ENCODE measurements at places on chromosomes 2 and 18.

DNA sequence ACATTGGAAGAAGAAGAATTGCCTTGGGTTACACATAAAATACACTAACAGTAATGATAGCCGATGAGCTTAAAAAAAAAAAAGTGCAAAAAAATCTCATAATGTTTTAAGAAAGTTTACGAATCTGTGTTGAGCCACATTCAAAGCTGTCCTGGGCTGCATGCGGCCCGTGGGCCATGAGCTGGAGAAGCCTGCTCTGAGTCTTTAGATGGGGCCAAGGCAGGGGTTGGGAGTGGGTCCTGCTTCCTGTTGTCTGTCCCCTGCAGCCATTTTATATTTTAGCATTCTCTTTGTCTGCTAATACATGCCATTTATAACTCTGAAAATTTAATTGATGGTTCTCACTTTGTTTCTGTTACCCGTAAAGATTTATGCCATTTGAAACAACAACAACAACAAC, 93.2 kb downstream of the EPC2 start:
- DNase-seq = no peak

DNA sequence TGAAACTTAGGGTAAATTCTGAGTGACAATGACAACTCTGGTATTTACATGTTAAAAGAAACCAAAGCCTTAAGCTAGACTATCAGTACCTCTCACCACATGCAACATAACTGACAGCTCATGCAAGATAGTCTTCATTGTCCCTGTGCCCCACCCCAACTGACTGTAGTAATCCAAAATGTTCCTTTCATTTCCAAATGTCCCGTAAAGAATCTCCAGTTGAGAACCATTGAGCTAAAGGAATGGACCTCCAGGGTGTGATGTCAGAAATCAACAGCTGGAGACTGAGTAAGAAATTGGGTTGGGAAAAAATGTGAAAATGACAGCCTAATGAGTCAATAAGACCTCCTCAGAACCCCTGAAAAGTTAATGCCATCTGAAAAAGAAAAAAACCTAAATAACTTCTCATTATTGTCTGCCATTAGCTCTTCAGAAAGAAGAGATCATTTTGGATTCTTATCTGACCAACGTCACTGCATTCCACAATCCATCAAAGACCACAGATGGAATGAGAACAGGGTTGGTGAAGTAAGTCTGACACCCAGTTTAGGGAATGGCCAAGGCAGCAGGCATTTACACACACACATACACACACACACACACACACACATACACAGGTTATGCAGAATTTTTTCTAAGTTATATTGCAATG, 51.7 kb upstream of the ACVR2A start:
- DNase-seq = no peak

GRCh38 chr2:75337016-75337415, 137.7 kb upstream of the TACR1 start:
- no peak for DNase-seq

DNA sequence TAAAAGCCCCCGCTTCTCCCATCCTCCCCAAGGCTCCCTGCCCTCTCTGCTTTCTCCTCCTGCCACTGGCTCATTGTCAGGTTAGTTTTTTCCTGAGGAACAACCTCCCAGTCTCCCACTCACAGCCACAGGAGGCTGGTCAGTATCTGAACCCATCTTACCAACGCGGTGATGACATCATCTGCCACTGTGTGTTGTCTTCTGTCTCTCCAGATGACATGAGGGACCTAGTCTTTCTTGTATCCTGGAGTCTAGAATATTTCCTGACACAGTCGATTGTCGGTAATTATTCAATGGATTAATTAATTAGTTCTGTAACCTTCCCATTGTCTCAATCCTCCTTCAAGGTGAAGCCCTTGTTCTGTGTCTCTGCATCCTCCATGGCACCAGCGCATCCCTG, 290.2 kb downstream of the GALR1 start:
- no peak for DNase-seq

- no peak for DNase-seq
These were observed 236.0 kb downstream of the LDLRAD4 start for GRCh38 chr18:13454363-13455150.

DNA sequence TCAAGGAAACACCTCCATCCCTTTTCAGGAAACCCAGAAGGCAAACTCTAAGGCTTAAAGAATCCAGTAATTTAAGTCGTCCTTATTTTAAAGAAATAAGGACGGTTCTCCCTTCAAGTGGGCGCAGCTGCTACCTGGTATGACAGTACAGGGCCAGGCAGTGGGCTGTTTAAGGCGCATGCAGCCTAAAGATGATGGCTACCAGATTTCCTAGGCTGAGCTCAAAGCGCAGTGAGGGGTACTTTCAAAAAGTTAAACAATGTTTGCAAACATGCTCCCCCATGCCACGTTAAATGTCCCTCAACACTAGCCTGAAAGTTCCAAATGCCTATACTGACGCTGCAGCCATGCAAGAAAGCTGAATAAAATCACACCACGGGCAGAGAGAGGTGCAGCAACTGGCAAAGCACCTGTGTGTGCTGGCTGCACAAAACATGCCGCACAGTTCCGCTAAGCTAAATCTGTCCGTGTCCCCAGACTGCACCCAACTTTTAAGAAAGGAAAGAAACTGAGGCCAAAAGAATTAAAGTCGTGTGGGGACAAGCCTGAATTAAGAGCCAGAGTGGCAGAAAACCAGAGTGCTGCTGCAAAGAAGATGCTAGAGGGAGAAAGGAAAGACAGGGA, 583 bp downstream of the HIBCH start:
- peak; percentile 45 for DNase-seq

DNA sequence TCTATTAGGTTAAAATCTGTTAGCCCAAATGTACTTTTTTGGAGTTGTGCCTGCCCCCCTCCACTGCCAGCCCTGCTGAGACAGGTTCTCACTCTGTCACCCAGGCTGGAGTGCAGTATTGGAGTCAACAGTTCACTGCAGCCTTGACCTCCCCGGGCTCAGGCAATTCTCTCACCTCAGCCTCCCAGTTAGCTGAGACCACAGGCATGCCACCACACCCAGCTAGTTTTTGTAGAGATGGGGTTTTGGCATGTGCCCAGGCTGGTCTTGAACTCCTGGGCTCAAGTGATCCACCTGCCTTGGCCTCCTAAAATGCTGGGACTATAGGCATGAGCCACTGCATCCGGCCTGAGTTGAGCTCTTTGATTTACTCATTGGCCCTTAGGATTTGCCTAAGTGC, 110.7 kb downstream of the ICA1L start:
- no peak for DNase-seq

- peak; percentile 97 for DNase-seq
These were observed 7.4 kb downstream of the DLX2 start for GRCh38 chr2:172095146-172095904.

DNA sequence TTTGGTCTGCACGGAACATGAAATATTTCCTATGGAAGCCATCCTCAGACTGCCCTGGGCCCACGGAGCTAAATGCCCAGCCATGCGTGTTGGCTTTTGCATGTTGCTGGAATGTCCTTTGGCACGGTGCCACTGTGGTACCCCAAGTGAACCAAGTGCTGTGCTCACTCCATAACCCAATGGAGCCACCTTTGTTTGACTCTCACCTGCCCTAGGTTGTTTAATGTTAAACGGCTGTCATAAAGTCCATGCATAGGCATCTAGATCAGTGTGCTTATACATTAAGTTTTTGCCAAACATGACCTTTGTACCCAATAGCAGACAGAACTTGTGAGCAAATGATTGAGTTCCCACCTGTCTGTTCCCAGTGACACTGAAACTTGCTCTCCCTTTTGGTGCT, 59.9 kb upstream of the TMEM87B start:
- no peak for DNase-seq

DNA sequence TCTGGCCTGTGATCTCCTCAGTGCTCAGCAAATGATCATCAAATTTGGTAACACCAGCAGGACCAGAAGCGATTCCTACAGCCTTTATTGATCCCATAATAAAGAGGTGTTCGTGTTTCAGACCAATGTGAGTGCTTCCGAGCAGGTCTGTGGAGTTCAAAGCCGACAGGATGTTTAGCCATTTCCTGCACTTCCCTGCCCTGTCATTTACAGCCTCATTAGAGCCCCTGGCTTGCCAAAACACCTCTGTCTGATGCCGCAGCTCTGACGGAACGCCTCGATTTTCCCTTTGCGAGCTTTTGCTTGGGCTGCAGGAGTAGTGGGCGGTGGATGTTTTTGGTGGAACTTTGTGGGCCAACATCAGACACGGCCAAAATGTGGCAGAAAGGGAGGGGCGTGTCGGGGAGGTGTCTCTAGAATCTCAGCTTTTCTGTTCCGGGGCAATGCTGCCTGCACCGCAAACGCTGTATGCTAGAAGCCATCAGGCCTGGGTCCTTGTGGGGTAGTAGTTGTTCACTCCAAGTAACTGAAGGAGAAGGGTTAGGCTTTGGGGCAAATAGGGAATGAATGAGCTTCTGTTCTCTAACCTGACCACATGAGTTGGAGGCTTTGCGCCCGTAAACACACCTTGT, 26.1 kb upstream of the INHBB start:
- DNase-seq = no peak

GRCh38 chr2:127681976-127682857, 6.9 kb upstream of the LIMS2 start:
- DNase-seq = no peak

DNA sequence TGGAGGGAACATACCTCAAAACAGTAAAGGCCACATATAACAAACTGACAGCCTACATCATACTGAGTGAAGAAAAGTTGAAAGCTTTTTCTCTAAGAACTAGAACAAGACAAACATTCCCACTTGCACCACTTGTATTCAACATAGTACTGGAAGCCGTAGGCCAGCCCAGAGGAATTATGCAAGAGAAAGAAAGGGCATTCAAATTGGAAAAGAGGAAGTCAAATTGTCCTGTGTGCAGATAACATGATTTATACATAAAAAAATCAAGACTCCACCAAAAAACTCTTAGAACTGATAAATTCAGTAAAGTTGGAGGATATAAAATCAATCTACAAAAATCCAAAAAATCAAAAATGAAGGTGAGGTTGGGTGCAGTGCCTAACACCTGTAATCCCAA, 8.0 kb upstream of the KDM3A start:
- DNase-seq = no peak

DNA sequence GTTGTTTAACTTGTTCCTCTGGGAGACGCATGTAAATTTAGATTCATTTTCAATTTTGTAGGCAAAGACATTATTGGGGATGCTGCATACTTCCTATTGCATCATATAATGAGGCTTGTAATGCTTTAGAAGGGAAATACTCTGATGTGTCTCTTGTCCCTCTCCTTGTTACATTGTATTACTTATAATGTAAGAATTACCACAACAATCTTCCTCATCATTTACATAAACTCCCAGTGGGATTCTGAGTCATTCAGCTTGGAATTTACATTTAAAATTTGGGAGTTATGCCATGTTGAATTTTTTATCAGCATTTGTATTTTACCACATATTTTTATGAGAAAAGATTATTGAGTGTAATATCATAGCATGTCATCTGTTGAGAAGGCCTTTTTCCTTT, 963.4 kb upstream of the NRXN1 start:
- DNase-seq = peak; percentile 78

DNA sequence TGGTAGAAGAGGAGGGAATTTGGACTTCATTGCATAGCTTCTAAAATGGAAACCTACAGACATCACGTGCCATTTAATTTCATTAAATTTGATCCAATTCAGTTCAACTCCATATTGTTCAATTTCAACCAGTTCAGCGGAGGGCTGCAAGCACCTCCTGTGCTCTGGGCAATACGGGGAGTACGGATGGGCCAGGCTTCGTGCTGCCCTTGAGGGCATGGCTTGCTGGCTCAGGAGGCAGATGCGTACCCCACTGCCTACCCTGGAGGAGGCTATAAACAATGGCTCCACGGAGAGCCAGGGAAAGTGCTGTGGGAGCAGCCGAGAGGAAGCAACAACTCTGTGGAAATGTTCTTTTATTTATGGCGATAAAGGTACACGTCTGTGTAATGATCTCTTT, 261.8 kb downstream of the DCDC2C start:
- DNase-seq = no peak

DNA sequence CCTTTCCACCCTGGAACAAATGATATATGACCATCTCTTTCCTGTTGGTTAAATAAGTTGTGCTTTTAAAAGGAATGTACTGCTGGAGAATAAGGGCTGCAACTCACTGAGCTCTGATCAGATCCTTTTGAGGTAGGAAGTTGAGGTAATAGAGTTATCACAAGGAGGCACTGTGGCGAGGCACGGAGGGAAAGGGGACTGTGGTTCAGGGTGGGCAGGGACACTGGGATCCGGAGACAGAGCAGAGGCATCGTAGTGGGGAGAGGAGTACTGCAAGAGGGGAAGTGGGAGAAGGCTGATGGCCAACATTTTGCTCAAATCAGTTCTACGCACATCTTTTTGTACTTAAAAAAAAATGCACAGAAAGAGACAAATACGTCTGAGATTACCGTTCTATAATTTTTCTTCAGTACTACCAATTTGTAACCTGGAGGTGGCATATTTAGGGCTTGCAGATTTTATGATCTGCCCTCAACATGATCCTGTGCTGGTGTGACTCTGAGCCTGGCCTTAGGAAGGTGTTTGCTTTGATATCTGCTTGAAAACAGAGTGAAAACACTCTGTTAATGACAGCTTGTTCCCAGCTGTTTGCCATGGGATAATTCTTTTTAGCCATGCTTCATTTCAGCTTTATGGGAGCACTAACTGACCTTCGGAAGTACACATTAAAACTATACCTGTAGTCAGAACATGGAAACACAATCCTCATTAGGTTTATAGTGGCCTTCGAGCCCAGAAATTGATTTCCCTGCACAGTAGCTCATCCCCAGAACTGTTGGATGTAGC, 168.1 kb downstream of the KCNE4 start:
- no peak for DNase-seq

DNA sequence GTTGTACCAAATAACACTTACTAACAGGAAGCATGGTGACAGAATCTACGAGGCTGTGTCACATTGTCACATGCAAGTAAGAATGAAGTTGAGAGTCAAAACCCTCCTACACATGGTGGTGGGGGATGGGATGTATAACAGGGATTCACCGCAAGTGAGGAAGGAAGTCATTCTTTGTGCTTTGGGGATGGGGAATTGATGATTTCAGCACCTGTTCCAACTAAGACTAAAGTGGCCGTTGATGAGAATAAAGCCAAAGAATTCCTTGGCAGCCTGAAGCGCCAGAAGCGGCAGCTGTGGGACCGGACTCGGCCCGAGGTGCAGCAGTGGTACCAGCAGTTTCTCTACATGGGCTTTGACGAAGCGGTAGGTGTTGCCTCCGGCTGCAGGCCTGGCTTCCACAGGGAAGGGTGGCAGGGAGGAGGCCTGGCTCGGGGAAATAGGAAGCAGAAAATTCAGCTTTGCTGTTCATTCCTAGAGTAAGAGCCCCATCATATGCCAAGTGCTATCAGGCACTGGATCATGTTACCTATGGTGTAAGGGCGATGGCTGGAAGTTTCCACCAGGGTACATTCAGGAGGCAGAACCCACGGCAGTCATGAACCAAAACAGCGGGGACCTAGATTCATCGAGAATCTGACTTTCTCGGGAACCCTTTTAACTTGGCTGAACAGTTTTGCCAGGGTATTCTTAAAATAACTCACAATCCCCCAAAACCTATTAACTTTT, 120.3 kb downstream of the UXS1 start:
- DNase-seq = no peak

DNA sequence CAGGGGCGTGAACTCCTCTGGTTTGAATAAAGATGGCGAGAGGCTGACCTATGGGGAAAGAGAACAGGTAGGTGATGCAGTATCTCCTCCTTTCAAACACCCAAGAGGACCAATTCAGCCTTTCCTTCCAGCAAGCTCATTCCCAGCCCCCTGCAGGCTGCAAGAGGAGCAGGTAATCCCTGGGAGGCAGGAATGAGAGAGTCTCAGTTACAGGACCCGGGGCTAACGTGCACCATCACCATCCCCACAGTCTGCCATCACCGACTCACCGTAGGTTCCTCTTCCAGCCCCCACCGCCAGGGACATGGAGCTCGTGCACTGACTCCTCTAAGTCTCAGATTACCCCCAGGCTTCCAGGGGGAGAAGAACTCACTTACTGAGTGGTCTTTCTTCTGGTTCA, 26.7 kb downstream of the XDH start:
- DNase-seq = no peak
